ENCODE measurements at places on chromosomes 7 and 10.

GRCh38 chr7:24698531-24699266 is 58.6 kb downstream of the GSDME start:
- DNase-seq, result no peak

GRCh38 chr7:26189697-26190096 is 10.8 kb downstream of the HNRNPA2B1 start:
- DNase-seq, result no peak

DNA sequence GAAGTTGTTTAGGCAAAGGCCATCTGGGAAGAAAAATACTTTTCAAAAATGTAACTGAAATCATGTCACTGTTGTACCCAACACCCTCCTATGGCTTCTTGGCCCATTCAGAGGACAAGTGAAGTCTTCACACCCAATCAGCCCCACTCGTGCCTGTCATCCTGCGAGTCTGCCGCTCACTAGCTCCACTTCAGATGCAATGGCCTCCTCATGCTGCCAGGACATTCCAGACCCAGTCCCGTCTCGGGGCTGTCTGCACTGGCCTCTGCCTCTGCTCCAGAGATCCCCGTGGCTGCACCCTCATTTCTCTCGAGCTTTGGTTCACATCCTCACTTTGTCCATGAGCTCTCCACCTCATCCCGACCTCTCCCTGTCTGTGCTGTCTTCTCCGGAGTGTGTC is 227.1 kb downstream of the KCNMA1 start:
- DNase-seq, result no peak

- DNase-seq, result peak; percentile 13
Measured at GRCh38 chr7:101390901-101391301, 28.2 kb downstream of the COL26A1 start.

DNA sequence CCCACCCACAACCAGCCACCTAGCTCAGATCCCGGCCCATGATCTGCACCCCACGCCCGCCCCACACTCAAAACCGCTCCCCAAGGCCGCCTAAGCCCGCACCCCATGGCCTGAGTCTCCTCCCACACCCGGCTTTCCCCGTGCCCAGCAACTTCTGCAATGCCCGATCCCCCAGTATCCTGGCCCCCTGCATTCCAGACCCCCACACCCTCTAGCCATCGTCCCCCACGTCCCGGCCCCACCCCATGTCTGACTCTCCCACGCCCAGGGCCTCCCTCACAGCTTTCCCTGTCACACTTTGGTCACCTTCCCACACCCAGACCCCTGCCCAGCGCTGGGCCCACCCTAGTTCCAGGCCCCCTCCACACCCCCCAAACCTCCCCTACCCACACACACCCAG is 20.1 kb upstream of the FXYD4 start:
- DNase-seq, result no peak

DNA sequence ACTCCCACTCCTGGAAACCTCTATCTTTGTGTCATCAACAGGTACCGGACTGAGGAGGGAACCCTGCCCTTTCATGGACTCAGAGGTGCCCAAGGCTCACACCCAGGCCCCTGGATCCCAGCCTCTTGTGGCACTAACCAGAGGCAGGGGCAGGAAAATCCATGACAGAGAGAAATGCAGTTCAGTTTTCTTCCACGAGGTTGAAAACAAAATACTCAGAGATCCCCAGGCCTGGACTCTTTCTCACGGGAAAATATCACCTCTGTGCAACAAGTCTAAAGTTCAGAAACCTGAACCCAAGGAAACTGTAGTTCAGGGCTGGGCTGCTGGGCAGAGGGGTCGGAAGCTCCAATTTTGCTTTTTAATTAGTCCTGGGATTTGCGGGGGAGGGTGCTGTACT is 21.4 kb upstream of the OPN4 start:
- DNase-seq, result no peak

- no peak for DNase-seq
Measured at GRCh38 chr7:6171532-6172223, 100.7 kb downstream of the CYTH3 start.

GRCh38 chr7:42065942-42066341 is 171.1 kb downstream of the GLI3 start:
- DNase-seq, result no peak

- peak; percentile 94 for DNase-seq
Measured at GRCh38 chr7:131546583-131547141, 9.8 kb downstream of the PODXL start.

- no peak for DNase-seq
Measured at GRCh38 chr7:2016761-2017480, 215.8 kb downstream of the MAD1L1 start.

DNA sequence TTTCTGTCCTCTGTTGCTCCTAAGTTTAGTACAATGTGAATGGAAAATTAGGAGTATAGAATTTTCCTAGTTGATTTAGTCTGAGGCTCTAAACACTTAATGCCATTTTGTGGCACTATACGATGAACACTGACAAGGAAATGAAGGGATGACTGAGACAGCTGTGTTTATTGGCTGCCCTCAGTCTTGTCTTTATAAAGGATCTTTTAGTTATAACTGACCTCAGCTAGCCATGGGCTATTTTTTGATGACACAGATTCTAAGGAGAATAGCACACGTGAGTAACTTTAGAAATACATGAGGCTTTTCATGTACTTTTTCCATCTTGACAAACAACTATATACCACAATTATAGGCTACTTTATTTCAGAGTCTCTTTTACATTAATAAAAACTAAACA is 113.7 kb downstream of the PRKG1 start:
- DNase-seq, result no peak

DNA sequence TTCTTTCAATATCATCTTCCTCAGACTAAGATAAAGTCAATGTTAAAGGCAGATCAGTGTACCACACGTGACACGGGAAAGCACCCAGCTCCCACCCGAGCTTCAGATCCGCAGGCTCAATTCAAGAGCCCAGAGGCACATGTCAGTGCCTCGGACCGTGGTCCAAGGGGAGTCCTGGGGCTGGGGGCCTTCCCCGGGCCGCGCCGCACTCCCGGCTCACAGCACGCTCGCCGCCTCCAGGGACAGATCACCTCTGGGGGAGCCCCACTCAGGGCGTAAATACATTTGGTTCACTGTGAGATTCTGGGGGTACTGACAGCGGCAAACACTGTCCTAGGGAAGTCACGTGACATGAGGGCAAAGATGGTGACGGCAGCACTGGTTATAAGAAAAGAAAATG is 10.8 kb downstream of the BNIP3 start:
- DNase-seq, result no peak

GRCh38 chr7:138316421-138317043 is 143.5 kb upstream of the TRIM24 start:
- no peak for DNase-seq

DNA sequence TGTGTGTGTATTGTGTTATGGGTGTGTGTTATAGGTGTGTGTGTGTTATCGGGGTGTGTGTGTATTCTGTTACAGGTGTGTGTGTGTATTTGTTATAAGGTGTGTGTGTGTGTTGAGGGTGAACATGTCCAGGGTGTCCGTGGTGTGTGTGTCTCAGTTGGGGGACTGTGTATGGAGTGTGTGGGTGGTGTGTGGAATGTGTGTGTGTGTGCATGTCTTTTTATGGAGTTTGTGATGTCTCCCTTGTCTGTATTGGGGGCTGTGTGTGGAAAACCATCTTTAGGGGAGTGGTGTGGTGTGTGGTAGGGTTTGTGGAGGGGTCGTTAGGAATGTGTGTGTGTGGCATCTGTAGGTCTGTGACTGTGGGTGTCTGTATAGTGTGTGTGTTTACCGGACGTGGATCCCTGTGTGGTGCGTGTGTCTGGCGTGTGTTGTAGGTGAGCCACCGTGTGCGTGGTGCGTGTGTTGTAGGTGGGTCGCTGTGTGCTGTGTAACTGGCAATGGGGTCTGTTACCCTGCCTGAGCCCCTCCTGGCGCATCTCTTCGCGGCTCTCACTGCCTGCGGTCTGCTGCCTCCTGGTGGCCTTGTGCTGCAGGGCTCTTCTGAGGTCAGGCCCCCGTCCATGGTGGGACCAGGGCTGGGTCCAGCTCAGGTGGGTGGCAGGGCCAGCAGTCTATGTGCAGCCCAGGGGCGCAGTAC is 61.7 kb downstream of the PALD1 start:
- DNase-seq, result peak; percentile 82

DNA sequence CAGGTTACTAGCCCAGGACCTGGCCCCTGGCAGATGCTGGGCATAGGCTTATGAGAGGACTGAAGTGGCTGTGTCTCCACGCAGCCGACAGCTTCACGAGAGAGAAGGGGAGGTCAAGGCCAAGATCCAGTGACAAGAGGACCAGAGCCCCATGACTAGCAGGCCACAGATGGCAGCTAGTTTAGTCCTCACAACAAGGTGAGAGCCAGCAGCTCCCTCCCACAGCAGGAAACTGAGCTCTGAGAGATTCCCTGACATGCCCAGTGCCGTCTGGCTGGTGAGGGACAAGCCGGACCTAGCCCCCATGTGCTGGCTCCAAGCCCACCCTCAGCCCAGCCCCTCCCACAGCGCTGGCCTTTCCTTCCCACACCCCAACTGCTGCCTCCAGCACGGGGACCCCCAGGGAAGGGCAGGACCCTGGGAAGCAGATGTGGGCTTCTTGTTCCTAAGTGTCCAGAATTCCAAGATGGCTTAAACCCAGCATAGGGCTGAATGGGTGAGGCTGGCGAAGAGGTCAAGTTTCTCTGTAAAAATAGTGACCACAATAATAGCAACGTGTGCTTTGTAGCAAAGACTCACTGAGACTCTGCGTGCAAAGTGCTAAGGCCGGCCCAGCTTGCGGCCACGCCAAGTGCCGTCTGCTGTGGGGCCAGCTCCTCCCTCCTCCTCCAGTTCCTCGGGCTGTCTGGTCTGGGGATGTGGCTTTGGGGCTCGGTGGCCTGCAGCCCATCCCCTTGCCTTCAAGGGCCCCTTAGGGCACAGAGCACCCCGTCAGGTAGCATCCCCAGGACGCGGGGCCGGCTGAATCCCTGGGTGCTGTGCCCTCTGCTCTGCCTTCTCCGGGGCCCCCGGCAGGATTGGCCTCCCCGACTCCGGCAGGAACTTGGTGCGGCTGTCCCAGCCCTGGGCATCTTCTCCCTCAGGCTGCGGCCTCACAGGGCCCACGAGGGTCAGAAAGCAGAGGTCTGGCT is 7.8 kb upstream of the FAM20C start:
- no peak for DNase-seq

- no peak for DNase-seq
Measured at GRCh38 chr10:97442277-97442676, 3.5 kb downstream of the EXOSC1 start.

GRCh38 chr7:45717537-45718235 is 143.5 kb downstream of the ADCY1 start:
- DNase-seq, result no peak

DNA sequence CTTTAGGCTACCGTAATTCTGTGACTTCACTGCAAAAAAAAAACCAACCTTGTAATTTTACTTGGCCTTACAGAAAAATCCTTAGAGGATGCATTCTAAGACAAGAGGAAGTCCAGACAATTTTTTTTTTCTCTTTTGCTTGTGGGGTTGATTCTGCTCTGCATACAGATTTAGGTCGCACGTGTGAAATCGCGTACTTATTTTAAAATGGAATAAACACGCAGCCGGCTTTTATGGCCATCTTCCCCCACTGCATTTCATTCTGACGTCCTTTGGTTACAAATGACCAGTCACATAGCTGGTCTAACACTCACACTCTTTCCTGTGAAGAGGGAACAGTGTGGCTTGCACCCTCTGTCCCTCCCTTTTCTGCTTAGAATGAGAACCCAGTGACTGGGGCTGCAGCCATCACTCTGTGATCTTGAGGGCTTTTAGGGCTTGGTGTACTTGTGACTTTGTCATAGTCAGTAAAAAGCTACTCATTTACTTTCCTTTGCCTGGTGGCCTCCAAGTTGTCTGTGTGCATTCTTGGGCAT is 63.6 kb upstream of the CARD11 start:
- DNase-seq, result no peak

DNA sequence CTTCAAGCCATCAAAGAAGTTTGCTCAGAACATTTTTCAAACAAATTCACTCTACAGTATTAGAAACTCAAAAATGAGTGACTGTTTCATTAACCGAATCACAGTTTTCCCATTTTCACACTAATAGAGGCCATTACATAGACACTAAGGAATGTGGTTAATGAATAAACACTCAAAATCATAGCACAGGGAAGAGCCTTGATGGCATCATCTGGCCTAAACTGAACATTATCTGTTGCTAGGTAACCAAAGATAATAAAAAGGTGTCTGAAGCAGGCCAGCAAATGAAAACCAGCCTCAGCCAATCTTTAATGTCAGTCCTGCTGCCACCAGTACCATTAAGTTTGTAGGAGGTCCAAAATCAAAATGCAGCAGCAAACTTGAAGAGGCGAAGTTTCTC is 492.4 kb upstream of the STEAP1 start:
- DNase-seq, result no peak

DNA sequence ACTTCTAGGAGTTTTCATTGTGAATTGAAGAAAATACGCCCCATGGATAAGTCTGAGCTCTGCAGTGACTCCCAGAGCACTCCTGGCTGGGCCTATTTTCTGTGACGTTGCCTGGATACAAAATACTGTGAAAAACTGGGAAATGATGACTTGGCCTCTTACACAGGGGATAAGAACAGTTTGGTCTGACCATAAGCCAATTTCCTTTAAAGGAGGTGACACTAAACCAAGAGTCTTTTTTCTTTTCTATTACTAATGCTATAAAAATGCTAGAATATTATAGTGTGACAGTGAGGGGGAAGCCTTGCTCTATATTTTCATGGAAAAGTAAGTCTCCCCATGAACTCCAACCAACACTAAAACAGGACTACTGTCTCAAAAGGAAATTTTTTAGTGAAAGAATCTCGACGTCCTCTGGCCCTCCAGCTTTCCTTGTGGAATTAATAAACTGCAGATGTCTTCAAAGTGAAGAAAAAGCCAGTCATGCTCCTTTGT is 45.5 kb downstream of the MYOF start:
- DNase-seq, result no peak

DNA sequence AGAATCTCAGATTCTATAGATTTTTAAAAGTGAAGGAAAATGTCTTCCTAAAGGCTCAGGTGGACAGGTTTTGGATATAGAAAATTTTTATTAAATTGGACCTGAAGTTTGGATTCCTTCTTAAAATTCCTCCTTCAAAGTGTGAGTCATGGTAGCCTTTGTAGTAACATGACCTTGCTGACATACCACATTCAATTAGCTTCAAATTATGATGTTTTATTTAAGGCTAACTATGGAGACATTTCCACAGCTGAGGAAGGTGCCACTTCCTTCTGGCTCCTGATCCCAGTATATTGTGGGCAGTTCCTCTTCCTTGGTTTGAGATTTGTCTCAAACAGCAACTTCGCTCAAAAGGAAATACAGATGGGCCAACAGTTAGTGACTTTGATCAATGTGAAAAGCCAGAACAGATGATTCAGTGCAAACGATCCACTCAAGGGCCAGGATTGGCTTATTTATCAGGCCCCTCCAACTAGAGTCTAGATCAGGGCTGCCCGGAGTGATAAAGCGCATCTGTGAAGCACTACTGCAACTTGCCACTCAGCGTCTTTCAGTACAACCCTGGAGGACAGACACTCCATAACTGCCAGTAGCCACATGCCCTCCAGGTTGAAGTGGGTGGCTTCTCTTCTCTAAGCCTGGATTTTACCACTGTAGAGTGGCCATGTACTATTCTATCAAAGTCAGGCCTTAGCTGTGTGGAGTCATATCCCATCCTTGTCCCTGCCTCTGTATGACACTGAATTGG is 573.5 kb downstream of the KIF20B start:
- DNase-seq, result no peak

- DNase-seq, result no peak
Measured at GRCh38 chr7:690478-691360, 35.8 kb upstream of the DNAAF5 start.

GRCh38 chr10:121426307-121426706 is 171.9 kb downstream of the FGFR2 start:
- peak; percentile 57 for DNase-seq

Measured in K562 (cell line).